SK-N-MC (cell line): ENCODE measurements at places on chromosomes 4 and X.

- no peak for DNase-seq
These were observed 21.0 kb upstream of the ADD1 start for GRCh38 chr4:2822461-2823300.

GRCh38 chrX:1212532-1212931 lies at the start of gene CRLF2:
TSS of gene CRLF2 (minus strand) at chrX:1212649. CDS start at chrX:1212634, 15 bp downstream.
- no peak for DNase-seq

GRCh38 chrX:53039236-53039635 lies 9.4 kb upstream of the GPR173 start:
- no peak for DNase-seq

GRCh38 chrX:68989865-68990606 lies 161.2 kb downstream of the EFNB1 start:
- DNase-seq: no peak

- no peak for DNase-seq
These were observed 88.9 kb upstream of the FAT1 start for GRCh38 chr4:186812592-186812991.

DNA sequence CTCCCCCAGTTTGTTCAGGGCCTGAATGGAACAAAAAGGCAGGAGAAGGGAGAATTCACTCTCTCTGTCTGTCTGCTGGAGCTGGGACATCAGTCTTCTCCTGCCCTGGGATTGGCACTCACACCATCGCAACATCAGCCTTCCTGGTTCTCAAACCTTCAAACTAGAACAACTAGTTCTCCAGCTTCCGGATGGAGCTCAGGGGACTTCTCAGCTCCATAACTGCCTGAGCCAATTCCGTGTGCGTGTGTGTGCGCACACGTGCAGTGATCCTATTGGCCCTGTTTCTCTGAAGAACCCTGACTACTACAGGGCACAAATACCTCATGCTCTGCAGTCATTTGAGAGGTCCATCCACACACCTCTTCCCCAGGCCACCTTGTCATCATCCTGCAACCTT lies 18.7 kb upstream of the MAN2B2 start:
- no peak for DNase-seq

DNA sequence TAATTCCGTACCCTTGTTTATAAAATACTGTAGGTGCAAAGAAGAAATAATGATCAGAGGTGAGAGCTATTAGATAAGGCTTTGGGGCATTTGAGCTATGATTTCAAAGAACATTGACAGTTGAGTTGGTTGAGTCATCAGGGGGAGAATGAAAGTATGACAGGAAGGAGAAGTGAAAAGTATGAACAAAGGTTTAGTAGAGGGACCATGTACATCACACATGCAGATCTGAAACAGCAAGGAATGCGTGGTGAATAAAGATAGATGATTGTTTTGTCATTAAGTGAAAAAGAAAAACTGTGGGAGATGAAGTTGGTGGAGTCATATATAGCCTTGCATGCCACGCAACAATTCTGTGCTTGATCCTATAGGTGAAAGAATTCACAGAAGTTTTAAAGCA lies 163.1 kb downstream of the ARAP2 start:
- no peak for DNase-seq

GRCh38 chr4:20259707-20260106 lies 8.0 kb downstream of the SLIT2 start:
- DNase-seq: no peak

DNA sequence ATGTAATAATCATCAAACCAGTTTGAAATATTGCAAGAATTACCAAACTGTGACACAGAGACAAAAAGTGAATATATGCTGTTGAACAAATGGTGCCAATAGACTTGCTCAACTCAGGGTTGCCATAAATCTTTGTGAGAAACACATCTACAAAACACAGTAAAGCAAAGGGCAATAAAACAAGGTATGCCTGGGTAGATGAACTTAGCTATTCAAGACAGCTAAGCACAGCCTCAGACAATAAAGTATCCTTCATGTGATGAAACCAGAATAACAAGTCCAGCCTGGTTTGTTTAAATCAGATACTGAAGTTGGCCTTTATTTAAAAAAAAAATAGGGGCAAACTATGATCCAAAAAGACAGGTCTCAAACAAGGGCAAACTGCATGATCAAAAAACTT lies 19.2 kb downstream of the LAMTOR3 start:
- no peak for DNase-seq

- DNase-seq: no peak
These were observed 124.0 kb downstream of the PRKX start for GRCh38 chrX:3589474-3589873.

DNA sequence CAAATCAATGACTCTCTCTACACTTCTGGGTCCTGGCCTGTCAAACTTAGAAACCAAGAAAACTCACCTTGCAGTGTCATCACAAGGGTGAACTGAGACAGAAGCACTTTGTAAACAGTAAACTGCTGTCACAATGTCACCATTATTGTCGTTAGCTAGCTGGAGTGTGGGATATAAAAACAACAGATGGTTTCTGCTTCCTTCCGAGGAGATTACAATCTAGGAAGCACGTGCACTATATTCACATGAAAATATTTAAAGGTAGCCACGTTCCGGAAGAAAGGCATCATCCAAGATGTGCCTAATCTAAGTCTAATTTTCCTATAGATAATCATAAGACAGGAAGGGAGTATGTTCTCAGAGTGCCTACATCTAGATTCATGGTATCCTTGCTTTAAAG lies 64.7 kb upstream of the ACSL1 start:
- DNase-seq: no peak

DNA sequence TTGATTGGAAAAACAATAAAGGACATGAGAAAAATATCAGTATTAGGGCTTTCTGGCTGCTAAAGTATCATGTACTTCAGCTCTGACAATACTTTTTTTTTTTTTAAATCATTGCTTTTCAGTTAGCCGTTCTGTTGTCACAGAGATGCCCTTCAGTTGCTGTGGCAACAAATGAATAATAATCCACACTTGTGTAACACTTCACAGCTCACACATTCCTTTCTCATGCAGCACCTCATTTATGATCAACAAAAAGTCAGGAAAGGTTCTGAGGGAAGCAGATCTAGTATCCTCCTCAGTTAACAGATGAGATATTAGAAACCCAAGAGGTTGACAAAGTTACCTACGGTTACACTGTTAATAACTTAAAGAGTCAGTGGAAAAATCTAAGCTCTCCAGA lies 444.2 kb upstream of the SLIT2 start:
- no peak for DNase-seq

- no peak for DNase-seq
These were observed 44.9 kb downstream of the JADE1 start for GRCh38 chr4:128854433-128854832.
